ENCODE measurements at places on chromosomes 1 and 21. TPM values are rescaled to one million over a fixed set of nuclear protein-coding genes. Genes with fewer than 3 reads are reported as not detected.

- no peak for DNase-seq
- no peak overlapping the region for H3K4me3 ChIP-seq
- H3K36me3 ChIP-seq = no peaks in the 10 kb centered on the region
- no peak overlapping the region for H3K27ac ChIP-seq
- H3K27me3 ChIP-seq = no peaks in the 10 kb centered on the region
These were observed 46.1 kb downstream of the ACKR1 start for GRCh38 chr1:159250638-159251216.

GRCh38 chr1:113858418-113858817 lies 13.1 kb downstream of the PTPN22 start:
- H3K36me3 ChIP-seq = peaks cover 61% of the 10 kb centered on the region
- H3K4me3 ChIP-seq = no peak overlapping the region
- H3K4me1 ChIP-seq = peaks cover 50% of the 10 kb centered on the region
- no peaks in the 10 kb centered on the region for H3K27me3 ChIP-seq

GRCh38 chr1:119159111-119159510 lies 18.7 kb upstream of the WARS2 start:
- no peak for DNase-seq
- H3K27ac ChIP-seq = no peak overlapping the region
- H3K4me3 ChIP-seq = no peak overlapping the region

DNA sequence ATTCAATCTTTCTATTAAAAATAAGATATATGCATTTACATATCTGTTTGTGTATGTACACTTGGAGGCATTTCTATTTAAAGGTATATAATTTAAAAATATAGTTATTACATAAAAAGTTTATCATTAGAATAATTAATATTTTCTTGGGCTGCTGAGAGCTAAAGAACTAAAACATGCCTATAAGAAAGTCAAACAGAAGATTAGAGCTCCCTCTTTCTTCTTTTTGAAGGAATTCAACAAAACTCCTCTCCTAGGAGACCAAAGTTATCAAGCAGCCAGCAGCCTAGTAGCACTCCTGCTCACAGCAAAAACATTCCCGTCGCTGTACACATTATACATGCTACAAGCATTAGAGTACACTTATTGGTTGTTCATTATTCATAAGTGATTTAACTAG lies 216.4 kb downstream of the VAV3 start:
- no peaks in the 10 kb centered on the region for H3K27me3 ChIP-seq
- H3K4me3 ChIP-seq = no peak overlapping the region
- no peak for DNase-seq
- no peaks in the 10 kb centered on the region for H3K36me3 ChIP-seq
- no peak overlapping the region for H3K27ac ChIP-seq
- no peaks in the 10 kb centered on the region for H3K4me1 ChIP-seq

- H3K4me3 ChIP-seq = no peak overlapping the region
- H3K27me3 ChIP-seq = peaks cover 2% of the 10 kb centered on the region
- no peaks in the 10 kb centered on the region for H3K36me3 ChIP-seq
- no peak for DNase-seq
These were observed 241.5 kb downstream of the BARHL2 start for GRCh38 chr1:90475631-90476030.

DNA sequence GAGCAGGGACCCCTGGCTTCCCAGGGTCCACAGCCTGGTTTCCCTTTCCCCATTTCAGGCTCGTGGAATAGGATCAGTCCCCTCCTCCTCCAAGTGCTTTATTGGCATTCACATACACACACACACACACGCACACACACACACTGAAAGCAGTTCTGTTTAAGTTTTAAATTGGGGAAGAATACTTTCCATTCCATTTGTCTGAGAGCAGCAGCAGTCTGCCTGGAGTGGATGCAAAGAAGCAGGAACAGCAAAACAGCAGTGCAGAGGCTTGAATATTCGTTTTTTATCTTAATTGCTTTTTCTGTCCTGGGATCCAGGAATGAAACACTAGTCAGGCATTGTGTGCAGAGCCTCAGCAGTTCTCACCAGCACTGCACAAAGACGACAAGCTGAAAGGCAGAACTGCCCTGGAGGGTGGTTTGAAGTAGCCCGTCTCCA lies 7.1 kb downstream of the CYB561D1 start:
- no peak for DNase-seq
- H3K4me3 ChIP-seq = peak overlapping the region; percentile 70
- H3K27ac ChIP-seq = peak overlapping the region; percentile 28
- H3K36me3 ChIP-seq = peaks cover 34% of the 10 kb centered on the region

DNA sequence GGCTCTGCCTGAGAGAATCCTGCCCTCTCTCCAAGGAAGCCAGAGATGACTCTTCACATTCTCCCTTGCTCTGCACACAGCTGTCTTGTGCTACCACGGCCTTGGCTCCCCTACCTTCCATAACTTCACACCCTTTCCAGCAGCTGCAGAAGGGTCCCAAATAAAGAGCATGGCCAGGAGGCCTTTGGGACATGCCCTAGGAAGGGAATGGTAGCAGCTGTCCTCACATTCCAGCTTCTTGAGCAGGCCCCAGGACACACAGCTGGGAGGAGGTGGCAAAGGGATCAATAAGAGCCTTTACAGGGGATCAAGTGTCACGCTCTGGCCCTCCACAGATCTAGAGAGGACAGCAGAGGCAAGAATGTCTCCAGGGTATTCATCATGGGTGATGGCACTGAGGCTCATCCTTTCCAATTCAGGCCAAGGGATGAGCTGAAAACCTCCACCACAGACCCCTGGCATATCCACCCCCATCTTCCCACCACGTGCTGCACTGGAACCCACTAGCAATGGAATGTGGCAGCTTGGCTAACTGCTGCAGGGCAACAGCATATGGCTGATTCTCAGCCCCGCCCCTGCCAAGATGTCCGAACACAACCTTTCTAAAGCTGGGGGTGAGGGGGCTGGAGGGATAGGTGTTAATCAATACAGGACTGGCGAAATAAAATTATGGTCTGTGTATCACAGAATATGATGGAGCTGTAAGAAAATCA lies 17.8 kb upstream of the RAB29 start:
- H3K4me3 ChIP-seq = no peak overlapping the region
- no peak overlapping the region for H3K27ac ChIP-seq
- H3K27me3 ChIP-seq = no peaks in the 10 kb centered on the region
- H3K4me1 ChIP-seq = peaks cover 3% of the 10 kb centered on the region
- peaks cover 29% of the 10 kb centered on the region for H3K36me3 ChIP-seq

GRCh38 chr1:154479764-154480421 lies 22.1 kb upstream of the TDRD10 start:
- H3K27ac ChIP-seq = no peak overlapping the region
- peaks cover 11% of the 10 kb centered on the region for H3K27me3 ChIP-seq
- no peaks in the 10 kb centered on the region for H3K36me3 ChIP-seq
- peak; percentile 92 for DNase-seq

- peaks cover 28% of the 10 kb centered on the region for H3K4me1 ChIP-seq
- H3K27me3 ChIP-seq = no peaks in the 10 kb centered on the region
- H3K27ac ChIP-seq = no peak overlapping the region
- peaks cover 30% of the 10 kb centered on the region for H3K36me3 ChIP-seq
- DNase-seq = no peak
These were observed 32.6 kb downstream of the RNF11 start for GRCh38 chr1:51268634-51269033.

DNA sequence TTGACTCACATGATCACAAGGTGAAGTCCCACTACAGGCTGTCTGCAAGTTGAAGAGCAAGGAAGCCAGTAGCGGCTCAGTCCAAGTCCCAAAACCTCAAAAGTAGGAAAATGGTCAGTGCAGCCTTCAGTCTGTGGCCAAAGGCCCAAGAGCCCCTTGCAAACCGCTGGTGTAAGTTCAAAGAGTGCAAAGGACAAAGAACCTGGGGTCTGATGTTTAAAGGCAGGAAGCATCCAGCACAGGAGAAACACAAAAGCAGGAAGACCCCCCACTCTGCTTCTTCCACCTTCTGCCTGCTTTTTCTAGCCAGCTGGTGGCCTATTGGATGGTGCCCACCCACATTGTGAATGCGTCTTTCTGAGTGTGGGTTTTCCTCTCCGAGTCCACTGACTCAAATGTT lies 2222.6 kb downstream of the MRPL39 start:
- no peaks in the 10 kb centered on the region for H3K36me3 ChIP-seq
- no peaks in the 10 kb centered on the region for H3K4me1 ChIP-seq
- no peaks in the 10 kb centered on the region for H3K27me3 ChIP-seq
- no peak for DNase-seq
- no peak overlapping the region for H3K27ac ChIP-seq

GRCh38 chr1:29959356-29959755 lies 723.0 kb downstream of the PTPRU start:
- no peaks in the 10 kb centered on the region for H3K36me3 ChIP-seq
- no peak overlapping the region for H3K27ac ChIP-seq
- no peaks in the 10 kb centered on the region for H3K27me3 ChIP-seq
- H3K4me3 ChIP-seq = no peak overlapping the region
- DNase-seq = no peak

- peaks cover 75% of the 10 kb centered on the region for H3K36me3 ChIP-seq
- peak overlapping the region; percentile 79 for H3K27ac ChIP-seq
- H3K4me1 ChIP-seq = peaks cover 76% of the 10 kb centered on the region
- H3K4me3 ChIP-seq = peak overlapping the region; percentile 11
These were observed 65.2 kb downstream of the LRRC8C start for GRCh38 chr1:89698020-89698560.

DNA sequence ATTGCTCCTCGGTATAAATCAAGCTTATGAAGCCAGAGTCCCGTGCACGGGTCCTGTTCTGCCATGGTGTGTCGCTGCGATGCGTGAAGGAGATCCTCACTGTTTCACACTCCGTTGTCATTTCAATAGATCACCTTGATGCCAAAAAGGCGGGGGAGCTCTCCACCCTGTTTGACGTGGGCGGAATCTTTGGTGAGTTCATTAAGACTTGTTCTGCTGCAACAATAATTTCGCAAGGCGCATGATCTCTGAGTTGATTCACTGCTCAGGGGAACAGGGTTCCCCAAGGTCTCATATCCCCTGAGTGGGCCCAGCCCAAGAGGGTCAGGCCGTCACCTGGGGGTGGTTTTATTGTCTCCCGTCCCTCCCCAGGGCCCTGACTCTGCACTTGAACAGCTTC lies 50.0 kb downstream of the SLC37A1 start:
- H3K4me3 ChIP-seq = no peak overlapping the region
- H3K27ac ChIP-seq = no peak overlapping the region
- peaks cover 10% of the 10 kb centered on the region for H3K36me3 ChIP-seq
- no peak for DNase-seq
- no peaks in the 10 kb centered on the region for H3K27me3 ChIP-seq

GRCh38 chr1:224534731-224535130 lies 81.4 kb upstream of the CNIH3 start:
- H3K36me3 ChIP-seq = no peaks in the 10 kb centered on the region
- DNase-seq = no peak
- no peaks in the 10 kb centered on the region for H3K4me1 ChIP-seq
- no peak overlapping the region for H3K27ac ChIP-seq
- peaks cover 19% of the 10 kb centered on the region for H3K27me3 ChIP-seq
- no peak overlapping the region for H3K4me3 ChIP-seq

- H3K27me3 ChIP-seq = no peaks in the 10 kb centered on the region
- H3K36me3 ChIP-seq = peaks cover 26% of the 10 kb centered on the region
- no peak overlapping the region for H3K4me3 ChIP-seq
- H3K4me1 ChIP-seq = peaks cover 44% of the 10 kb centered on the region
- no peak overlapping the region for H3K27ac ChIP-seq
- DNase-seq = no peak
These were observed 171.3 kb downstream of the RERE start for GRCh38 chr1:8646189-8646588.

DNA sequence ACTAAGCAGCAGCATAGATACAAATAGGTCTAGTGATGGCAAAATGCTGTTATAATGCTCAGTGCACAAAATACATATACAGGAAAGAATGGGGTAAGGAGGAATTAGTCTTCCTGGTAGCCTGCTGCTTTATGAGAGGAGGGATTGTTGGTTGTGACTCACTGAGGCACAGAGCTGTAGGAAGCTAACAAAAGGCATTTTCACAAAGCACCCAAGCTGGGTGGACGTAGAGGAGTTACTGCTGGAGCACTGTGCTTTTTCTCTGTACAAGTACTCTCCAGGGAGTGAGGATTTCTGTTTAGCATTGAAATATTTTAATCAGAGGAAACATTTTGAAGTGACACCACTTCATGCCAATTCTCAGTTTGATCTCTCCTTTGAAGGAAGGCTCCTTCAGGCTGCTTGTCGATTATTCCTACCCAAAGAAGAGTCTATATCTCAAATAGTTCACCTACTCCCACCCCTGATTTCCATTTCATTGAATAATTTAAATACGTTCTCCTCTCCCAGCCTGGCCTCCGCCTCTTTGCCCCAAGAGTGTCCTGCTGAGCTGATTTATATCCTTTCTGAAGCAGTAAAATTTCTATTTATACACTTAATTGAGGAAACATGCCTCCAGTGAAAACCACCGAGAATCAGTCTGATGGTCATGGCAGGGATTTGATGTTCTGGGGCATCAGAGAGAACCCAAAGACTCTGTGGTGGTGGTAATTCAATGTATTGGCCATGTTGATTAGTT lies 271.9 kb downstream of the HHAT start:
- no peaks in the 10 kb centered on the region for H3K36me3 ChIP-seq
- H3K27ac ChIP-seq = no peak overlapping the region
- no peak overlapping the region for H3K4me3 ChIP-seq
- DNase-seq = no peak
- H3K27me3 ChIP-seq = peaks cover 2% of the 10 kb centered on the region

DNA sequence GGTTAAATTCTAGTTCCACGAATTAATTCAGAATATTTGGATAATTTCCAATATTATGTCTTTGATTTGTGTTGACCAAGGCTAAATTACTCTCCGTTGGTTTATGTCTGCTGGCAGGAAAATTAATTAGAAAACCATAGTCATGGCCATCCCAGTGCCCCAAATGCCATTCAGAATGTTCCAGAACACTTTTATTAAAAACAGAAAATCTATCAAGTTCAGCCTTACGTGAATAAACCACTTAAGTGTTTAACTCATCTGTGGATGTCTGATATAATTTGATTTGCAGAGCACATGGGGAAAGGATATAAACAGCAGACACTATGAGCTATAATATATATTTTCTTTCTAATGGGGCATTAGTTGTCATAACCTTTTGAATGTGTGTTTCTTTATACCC lies 480.7 kb downstream of the MRPL39 start:
- no peaks in the 10 kb centered on the region for H3K36me3 ChIP-seq
- no peaks in the 10 kb centered on the region for H3K27me3 ChIP-seq
- no peak overlapping the region for H3K4me3 ChIP-seq
- no peak for DNase-seq
- no peak overlapping the region for H3K27ac ChIP-seq
- H3K4me1 ChIP-seq = no peaks in the 10 kb centered on the region

SORT1 gene
- 1.4 TPM for total RNA-seq

GPR89B gene
- 17.2 TPM for total RNA-seq

ZSCAN20 gene
- 2.0 TPM for total RNA-seq

SAMD13 gene
- total RNA-seq = 0.21 TPM

PGD gene
- total RNA-seq = 142 TPM

PLA2G4A gene
- total RNA-seq = 0.28 TPM

CD164L2 gene
- not detected for total RNA-seq

CYP4Z1 gene
- not detected for total RNA-seq
